OCI-LY7 (cell line): ENCODE measurements at places on chromosomes 16 and 17.
A peak's percentile ranks its signal among the peaks of the same experiment; 100 is the strongest.

DNA sequence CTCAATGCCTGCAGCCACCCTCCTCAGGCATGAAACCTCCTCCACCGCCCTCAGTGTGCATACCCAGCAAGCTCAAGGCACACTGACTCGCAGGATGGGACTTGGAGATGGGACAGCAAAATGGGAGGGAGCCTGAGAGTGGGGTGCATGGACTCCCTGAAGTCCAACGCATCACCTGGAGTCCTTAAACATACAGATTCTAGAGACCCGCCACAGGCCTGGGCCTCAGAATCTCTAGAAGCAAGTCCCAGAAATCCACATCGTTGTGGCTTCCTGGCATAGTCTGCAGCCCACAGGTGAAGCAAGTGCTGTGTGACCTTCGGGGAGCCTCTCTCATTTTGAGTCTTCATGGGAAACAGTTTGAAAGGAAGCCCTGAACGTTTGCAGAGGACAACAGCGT, 3.6 kb upstream of the TBX21 start:
- no peak for DNase-seq

DNA sequence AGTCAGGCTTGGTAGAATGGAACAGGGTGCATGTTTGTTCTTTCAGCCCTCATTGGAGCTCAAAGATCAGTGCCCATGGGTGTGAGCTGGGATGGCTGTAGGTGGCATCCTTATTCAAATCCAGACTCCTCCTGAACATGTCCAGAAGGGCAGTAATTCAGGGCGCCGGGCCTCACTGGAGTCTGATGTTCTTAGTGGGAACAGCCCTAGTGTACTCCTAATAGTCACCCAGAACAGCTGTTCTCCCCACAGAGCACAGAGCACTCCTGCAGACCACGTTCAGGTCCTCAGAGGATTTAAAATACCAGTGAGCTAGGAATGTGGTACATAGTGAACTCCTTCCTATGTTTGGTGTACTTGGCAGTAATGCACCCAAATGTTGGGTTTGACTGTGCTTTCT, 96.2 kb downstream of the BANP start:
- no peak for DNase-seq

- DNase-seq: no peak
Observed at GRCh38 chr16:78574571-78574970, 475.1 kb downstream of the WWOX start.

DNA sequence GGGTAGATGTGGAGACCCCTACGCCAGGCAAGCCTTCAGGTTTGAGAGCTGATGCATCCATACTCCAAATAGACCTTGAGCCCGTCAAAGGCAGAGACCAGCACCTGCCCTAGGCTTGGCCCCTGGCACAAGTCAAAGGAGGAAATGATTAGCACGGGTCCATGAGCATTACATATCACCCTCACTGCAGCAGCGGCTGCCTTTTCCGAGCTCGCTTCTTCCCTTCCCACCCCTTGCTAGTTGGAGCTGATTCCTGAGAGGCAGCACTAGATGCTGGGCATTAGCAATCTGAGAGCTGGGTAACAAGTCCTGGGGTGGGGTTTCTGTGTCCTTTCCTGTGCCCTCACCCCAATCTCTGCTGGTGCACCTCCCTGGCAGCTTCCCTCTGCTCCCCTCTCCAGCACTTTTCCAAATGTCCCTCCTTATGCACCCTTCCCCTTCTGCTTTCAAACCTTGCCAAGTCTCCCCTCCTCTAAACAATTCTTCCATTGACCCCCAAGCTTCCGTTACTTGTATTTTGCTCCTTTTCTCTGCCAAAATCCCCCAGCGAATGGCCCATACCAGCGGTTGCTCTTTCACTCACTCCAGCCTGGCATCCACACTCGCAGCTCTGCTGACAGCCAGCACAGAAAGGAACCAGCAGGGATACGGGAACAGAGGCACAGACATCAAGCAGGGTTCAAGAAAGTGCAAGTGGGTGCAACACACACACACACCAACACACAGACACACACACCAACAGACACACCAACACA, 3.0 kb downstream of the CDRT4 start:
- DNase-seq: no peak

GRCh38 chr16:60203525-60204124, 1469.5 kb upstream of the GOT2 start:
- DNase-seq: peak; percentile 1

- DNase-seq: no peak
Observed at GRCh38 chr16:74474416-74474815, 53.1 kb upstream of the CLEC18B start.

DNA sequence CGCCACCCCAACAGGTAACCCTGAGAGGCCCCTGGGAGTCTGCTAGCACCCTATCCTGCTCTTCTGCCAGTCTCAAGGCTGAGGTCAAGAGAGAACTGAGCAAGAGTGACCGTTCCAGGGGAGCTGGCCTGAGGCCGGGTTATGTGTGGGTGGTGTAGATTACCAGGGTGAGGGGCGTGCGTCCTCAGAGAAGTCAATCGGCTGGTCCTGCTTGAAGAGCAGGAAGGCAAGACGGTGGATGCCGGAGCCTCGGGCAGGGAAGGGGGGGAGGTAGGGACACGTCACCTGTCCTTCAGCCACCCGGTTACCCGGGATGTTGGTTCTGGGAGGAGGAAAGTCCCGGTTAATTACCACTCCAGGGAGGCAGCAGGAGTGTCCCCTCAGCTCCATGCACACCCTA, 2.6 kb upstream of the TRIM65 start:
- DNase-seq: no peak

- no peak for DNase-seq
Observed at GRCh38 chr16:88508376-88508867, 55.3 kb downstream of the ZFPM1 start.

DNA sequence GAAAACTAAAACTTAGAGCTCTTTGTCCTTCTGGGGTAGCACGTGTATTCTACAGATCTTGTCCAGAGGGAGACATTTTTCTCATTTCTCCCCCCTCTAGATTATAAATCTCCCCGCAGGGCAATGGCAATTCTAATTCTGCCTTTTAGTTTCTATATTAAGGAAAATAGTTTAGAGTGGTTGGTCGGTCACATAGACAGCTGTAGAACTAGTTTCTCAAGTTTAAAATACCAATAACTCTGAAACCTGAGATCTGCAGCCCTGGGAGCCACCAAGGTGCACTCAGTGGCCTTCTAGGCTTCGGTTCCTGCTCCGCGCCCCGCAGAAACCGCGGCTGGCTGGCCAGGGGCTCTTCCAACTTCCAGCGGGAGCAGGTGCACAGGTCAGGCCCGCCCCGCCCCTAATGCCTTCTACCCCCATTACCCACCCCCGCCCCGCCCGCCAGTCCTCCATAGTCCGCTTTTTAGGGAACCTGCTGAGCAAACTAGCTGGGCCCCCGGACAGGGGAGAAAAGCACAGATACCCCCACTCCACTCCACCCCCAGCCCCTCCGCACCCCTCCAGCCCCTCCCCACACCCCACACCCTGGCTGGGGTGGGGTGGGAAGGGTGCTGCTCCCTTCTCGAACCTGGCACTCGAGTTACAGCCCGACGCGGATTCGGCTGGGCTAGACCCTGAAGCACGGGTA, 431 bp downstream of the SLFN11 start:
- no peak for DNase-seq

GRCh38 chr16:69930117-69930776, 20.9 kb upstream of the CLEC18A start:
- peak; percentile 68 for DNase-seq

- no peak for DNase-seq
Observed at GRCh38 chr16:74749291-74750055, 25.1 kb downstream of the FA2H start.

- DNase-seq: no peak
Observed at GRCh38 chr17:9258115-9259015, 237.1 kb downstream of the NTN1 start.

DNA sequence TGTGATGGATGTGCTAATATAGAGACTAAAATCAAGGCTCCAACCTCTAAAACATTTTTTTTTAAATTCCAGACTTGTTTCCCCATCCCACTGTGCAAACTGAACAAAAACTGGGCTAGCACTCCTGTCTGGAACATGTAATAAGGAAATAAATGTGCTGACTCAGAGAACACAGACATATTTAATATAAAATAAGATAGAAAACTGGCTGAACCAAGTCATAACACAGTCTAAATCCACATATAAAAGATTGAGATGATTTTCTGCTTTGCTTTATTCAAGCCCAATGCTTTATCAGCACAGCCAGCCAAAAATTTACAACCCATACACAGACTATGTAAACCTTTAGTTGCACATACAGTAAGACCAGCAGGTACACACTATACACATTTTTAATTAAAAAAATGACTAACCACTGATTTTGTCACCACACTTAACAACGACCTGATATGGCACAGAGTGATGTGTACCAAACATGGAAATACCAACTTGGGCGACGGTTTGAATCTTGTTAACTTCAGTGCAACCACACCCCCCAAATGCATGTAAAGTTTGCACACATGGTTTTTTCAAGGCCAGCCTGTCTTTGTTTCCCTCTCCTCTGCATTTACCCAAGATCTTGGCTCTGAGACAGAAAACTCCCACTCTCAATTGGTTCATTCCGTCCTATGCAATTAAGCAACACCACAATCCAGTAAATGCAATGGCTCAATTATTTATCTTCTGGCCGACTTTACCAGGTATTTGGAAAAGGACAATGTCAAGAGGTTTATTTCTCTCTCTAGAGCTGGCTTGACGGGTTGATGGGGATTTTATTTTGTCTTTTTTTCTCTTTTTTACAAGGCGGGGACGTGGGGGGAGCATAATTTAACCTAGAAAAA, 1.2 kb downstream of the STAT3 start:
- DNase-seq: no peak

DNA sequence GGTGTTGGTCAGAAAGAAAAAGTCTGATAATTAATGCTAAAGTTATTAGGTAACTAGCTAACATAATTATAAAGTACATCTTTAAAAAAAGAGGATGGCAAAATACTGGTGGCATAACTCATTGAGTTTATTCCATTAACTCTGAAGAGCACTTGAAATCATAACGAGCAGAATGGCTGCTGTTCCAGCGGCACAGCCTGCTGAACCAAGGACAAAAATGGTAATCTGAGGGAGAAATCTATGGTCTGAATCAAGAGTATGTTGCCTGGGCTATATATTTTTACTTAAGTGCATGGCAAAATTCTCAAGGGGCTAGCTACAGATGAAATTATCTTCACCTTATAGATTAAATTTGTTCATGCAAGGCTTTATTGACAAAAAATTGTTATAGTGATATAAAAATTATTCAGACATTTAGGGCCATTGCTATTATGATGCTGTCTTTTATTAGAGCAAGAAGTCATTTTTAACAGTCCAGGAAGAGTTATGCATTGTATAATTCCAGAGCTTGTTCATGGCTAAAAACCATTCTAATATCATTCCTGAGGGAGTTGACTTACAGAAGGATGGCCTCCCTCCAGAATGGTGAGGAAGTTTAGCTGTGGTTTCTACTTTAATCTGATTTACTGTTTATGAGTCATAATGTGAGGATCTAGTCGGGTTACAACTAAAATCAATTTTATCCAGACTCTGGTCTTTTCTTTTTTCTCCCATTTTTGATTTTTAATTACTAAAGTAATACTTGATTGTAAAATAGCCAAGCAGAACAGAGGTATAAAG, 41.4 kb upstream of the ANKFN1 start:
- no peak for DNase-seq

GRCh38 chr17:44636562-44636961, 19.7 kb upstream of the MEIOC start:
- peak; percentile 45 for DNase-seq

DNA sequence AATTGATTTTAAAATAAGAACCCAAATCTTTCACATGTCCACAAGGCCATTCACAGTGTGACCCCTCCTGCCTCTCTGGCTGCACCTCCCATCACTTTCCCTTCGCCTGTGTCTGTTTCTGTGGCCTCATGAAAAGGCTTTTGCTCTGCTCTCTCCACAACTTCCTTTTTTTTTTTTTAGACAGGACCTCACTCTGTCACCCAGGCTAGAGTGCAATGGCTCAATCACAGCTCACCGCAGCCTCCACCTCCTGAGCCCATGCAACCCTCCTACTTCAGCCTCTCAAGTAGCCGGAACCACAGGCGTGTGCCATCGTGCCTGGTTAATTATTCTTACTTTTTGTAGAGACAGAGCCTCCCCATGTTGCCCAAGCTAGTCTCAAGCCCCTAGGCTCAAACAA, 197.1 kb downstream of the ABCC12 start:
- DNase-seq: no peak

- DNase-seq: no peak
Observed at GRCh38 chr17:5922476-5922875, 147.7 kb upstream of the WSCD1 start.

GRCh38 chr17:43945074-43945829, 3.0 kb upstream of the PPY start:
- no peak for DNase-seq

DNA sequence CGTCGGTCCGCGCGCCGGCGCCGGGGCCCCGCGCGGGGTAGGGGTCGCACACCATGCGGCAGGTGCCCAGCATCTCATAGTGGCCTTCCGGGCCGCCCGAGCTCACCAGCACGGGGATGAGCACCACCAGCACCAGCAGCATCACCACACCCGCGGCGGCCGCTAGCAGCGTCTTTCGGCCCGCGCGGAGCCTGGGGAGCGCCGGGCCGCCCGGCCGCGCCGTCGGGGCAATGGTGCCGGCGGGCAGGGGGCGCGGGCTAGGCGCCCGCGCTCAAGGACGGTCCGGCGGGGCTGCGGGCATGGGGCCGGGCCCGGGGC, 237 bp downstream of the C1QL1 start:
- no peak for DNase-seq

GRCh38 chr17:30929081-30929633, 7.4 kb downstream of the ADAP2 start:
- DNase-seq: no peak

DNA sequence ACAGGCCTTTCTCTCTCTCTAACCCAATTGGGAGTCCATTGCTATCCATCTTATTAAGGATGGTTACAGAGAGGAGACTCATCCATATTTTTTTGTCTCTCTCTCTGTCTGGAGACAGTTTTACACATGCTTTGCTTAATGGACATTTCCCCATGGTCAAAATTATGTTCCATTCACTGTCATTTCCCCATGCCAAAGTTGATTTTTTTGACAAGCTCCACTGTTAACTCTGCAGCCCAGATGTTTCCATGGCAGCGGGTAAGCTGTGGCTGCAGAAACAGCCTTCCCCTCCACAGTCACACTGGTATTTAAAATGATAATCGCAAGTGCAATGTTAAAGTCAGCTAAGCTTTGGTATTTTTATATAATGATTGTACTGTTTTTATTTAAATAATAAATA, 63.9 kb upstream of the HLF start:
- no peak for DNase-seq

DNA sequence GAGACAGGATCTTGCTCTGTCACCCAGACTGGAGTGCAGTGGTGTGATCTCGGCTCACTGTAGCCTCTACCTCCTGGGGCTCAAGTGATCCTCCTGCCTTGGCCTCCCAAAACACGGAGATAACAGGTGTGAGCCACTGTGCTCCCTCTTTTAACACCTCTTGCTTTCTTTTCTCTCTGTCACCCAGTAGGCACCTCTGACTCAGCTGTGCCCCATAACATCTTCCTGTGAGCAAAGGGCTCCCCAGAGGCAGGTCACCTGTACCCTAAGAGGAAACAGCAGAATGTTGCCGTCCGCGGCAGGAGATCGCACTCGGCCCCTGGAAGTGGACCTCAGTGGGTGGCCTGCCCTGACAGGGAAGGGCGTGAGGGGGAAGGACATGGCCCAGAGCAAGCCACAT, 918 bp upstream of the NLRC3 start:
- DNase-seq: peak; percentile 63

- no peak for DNase-seq
Observed at GRCh38 chr17:71067669-71068407, 898.5 kb downstream of the KCNJ2 start.
